ENCODE measurements at places on chromosomes 2 and 18. TPM values are rescaled to one million over a fixed set of nuclear protein-coding genes. Genes with fewer than 3 reads are reported as not detected.

Gene TFCP2L1
- 97.4 TPM for total RNA-seq

Gene CNDP1
- total RNA-seq = 0.25 TPM

Gene COLEC11
- 20.5 TPM for total RNA-seq

Gene SNED1
- 70.7 TPM for total RNA-seq

Gene HOXD4
- 1.6 TPM for total RNA-seq

All from thyroid gland (tissue), 4 donors.